Activated naive CD8-positive, alpha-beta T cell treated with anti-CD3 and anti-CD28 coated beads for 36 hours (primary cell): ENCODE measurements at places on chromosomes 16 and 17. TPM values are rescaled to one million over a fixed set of nuclear protein-coding genes. Genes with fewer than 3 reads are reported as not detected.

GRCh38 chr16:58495521-58496331 is 4.2 kb upstream of the NDRG4 start:
- DNase-seq: no peak
- H3K36me3 ChIP-seq: no peaks in the 10 kb centered on the region
- peak overlapping the region; percentile 49 for H3K27ac ChIP-seq
- H3K27me3 ChIP-seq: peaks cover 6% of the 10 kb centered on the region

GRCh38 chr17:78840530-78840779 is 159 bp downstream of the USP36 start:
- peaks cover 29% of the 10 kb centered on the region for H3K4me1 ChIP-seq
- peak overlapping the region; percentile 88 for H3K4me3 ChIP-seq
- peak overlapping the region; percentile 95 for H3K27ac ChIP-seq
- no peak for DNase-seq
- peaks cover 36% of the 10 kb centered on the region for H3K36me3 ChIP-seq

CHD9 gene
- 12.7 TPM for total RNA-seq

DNA sequence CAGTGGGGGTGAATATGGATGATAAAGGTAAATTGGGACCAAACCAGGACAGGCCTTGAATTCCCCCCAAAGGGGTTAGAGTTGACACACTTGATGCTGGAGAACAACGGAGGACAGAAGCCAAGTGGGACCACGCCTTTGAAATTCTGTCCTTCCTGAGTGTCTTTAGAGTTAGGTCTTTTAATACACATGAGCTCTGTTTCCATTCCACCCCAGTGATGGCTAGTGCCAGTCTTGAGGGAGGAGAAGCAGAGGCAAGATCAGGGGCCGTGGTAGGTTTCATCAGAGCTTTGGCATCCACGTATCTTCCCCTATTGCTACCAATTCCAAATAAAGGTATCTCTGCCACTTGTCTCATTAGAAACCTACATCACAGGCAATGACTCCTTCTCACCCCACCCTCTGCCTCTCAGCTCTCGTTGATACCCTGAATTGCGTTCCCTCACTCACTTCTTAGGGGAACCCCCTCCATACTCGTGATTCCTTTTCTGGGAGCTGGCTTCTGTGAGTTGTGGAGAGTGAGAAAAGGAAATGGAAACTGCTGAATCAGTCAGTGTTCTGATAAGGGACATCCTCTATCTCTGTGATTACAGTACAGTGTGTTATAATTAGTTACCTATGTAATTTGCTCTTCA is 2.4 kb upstream of the CCL3L1 start:
- H3K4me1 ChIP-seq: peaks cover 36% of the 10 kb centered on the region
- peaks cover 47% of the 10 kb centered on the region for H3K27me3 ChIP-seq
- peak overlapping the region; percentile 57 for H3K27ac ChIP-seq
- no peak overlapping the region for H3K4me3 ChIP-seq
- DNase-seq: peak; percentile 53
- H3K36me3 ChIP-seq: no peaks in the 10 kb centered on the region

DPEP3 gene
- total RNA-seq: 0.42 TPM
